Anterior cingulate cortex (tissue), 58 donors: ENCODE measurements at places on chromosomes 3 and 15.
A peak's percentile ranks its signal among the peaks of the same experiment; 100 is the strongest.

GRCh38 chr3:4505688-4506558 is 12.8 kb downstream of the ITPR1 start:
- no peak for DNase-seq

DNA sequence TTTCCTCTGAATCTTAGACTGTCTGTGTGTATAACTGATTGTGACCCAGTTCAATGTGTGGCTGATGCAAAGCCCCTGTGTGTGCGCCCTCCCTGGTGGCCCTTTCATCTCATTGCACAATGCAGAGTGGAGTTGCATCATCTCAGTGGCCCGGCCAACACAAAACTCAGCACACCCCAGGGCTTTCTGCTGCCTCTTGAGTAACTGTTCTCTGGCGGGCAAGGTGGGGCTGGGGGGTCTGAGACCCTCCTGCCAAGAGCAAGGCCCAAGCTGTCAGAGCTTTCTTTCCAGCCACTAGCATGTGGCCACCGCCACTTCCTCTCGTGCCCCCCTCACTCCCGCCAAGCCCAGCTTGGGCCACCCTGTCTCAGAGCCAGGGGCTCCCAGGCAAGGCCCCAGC is 80.7 kb upstream of the ALDH1L1 start:
- DNase-seq = no peak

DNA sequence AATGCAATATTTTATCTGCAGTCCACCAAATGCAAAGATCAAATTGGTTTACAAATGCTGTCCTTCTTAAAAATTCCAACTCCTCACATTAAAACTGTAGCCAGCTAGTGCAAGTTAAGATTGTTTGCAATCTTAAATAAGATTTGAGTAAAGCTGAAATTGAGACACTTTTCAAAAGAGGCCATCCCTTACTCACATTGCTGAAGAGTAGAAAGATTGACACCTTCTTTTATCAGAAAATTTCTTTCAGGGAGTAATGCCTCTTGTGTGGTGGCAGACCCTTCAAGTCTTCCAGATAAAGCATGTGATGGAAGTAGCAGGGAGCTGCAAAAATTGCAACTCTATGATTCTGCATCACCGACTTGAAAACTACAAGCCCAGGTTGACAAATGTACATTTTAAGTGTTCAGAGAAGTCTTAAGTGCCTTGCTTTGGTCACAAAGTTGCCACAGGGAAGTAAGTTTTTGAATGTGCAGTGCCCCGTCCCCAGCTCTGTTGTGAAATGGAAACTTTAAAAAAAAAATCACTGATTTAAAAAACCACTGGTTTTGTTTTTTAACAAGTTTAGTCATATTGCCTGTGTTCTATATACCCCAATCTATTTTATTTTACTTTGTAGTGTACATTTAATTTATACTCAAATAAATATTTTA is 12.6 kb downstream of the CD86 start:
- no peak for DNase-seq

DNA sequence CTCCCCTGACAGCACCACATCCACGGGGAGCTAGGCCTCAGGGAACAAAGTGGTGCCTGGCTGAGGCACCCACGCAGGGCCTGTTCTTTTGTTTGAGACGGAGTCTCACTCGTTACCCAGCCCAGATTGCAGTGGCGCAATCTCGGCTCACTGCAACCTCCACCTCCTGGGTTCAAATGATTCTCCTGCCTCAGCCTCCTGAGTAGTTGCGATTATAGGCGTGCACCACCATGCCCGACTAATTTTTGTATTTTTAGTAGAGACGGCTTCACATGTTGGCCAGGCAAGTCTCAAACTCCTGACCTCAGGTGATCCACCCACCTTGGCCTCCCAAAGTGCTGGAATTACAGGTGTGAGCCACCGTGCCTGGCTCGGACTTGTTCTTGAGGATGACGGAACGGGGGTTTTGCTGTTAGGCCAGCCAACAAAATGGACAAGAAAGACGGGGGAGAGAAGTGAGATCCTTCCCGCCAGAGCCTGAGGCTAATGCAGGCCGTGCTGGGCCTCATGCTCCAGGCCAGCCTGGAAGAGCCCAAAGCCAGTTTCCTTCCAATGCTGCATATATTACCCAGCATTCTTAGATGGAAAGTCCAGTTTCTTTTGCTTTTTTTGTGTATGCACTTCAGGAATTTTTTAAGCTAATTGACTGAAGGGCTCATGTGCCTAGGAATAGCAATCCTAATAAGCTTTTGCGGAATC is 28.1 kb upstream of the FURIN start:
- DNase-seq = peak; percentile 10

DNA sequence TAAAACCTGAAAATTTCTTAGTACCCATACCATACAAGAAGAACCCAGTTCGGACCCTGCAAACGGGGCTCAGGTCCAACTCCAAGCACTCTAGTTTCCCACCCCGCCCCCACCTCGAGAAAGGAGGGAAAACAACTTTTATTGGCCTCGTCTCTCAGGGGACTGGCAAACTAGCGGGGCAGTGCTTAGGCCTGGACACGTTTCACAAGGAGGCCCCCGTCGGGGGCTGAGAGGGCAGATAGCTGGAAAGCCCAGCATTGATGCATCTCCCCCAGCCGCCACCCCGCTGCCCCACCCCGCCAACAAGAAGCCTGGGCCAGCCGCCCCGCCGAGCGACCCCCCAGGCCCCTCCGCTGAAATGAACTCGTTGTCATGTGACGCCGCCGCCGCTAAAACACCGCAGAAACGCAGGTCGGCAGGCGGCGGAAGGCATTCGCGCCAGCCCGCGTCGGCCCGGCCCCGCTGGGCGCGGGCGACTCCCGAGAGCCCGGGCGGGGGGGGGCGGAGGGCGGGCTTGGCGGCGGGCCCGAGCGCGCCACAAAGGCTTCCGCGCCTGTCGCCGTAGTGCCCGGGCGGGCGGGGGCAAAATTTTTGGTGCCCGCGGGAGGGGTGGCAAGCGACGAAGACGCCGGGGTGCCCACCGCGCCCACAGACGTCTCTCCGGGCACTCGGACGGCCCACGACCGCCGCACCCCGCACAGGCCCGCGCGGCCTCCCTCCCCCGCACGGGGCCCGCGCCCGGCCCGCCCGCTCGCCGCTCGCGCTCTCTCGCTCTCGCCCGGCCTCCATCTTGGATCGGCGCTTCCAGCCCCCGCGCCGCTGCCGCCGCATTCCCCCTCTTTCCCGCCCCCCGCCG is 634 bp downstream of the STAG1 start:
- peak; percentile 63 for DNase-seq

GRCh38 chr3:67286586-67286985 is 288.5 kb downstream of the KBTBD8 start:
- DNase-seq = no peak
